HAP-1 (cell line): ENCODE measurements at places on chromosomes 1 and 21.

- DNase-seq: no peak
Measured at GRCh38 chr1:167082511-167083027, 7.6 kb downstream of the GPA33 start.

DNA sequence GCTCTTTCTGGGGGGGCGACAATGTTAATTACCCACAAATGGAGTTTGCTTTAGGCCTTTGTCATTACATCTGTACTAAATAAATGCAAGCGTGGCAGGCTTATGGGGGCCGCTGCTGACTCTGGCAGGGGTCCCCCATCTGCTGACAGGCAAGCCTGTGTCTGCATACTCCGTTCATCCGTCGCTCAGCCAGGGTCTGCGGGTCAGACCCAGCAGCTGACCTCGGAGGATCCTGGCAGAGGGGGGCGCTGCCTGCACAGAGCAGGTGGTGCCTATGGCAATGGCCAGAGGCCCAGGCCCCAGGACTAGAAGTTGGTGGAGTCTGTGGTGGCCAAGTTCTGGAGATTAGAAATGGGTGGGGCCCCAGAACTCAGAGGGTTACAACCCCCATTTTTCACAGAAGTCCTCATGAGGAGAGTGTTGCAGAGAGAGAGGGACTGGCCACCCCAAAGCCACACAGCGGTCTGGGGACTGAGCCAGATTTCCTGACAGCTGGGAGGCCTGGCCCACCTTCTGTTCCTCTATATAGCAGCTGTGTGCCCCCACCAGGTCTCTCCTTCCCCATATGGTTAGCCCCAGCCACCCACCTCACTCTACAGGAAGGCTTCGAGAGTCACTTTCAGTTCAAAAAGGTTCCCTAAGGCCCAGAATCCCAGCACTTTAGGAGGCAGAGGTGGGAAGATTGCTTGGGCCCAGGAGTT, 31.0 kb downstream of the TTC39A start:
- DNase-seq: no peak

- DNase-seq: peak; percentile 46
Measured at GRCh38 chr1:28437264-28437923, 67.9 kb downstream of the PHACTR4 start.

- peak; percentile 47 for DNase-seq
Measured at GRCh38 chr1:62131093-62131725, 63.4 kb upstream of the L1TD1 start.

- no peak for DNase-seq
Measured at GRCh38 chr1:145961425-145962156, 2.8 kb downstream of the ANKRD34A start.

GRCh38 chr1:14852291-14852690, 253.8 kb downstream of the KAZN start:
- DNase-seq: no peak

GRCh38 chr1:198892065-198892464, 253.2 kb downstream of the PTPRC start:
- no peak for DNase-seq

- no peak for DNase-seq
Measured at GRCh38 chr1:205541161-205541886, 36.9 kb downstream of the CDK18 start.

GRCh38 chr1:25028907-25029599, 99.0 kb upstream of the RUNX3 start:
- no peak for DNase-seq

DNA sequence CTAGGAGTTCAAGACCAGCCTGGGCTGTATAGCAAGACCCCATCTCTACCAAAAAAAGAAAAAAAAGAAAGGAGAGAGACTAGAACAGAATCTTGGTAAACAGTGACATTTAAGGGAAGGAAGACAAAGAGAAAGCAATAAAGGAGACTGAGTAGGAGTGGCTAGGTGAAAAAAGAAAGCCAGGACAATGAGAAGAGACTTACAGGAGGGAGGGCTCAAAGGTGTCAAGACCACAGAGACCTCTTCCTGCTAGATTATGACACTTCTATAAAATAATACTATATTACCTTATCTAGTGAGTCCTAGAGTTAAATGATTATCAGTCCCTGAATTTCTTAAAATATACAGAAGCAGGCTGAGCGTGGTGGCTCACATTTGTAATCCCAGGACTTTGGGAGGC, 10.1 kb upstream of the EPRS1 start:
- DNase-seq: no peak

DNA sequence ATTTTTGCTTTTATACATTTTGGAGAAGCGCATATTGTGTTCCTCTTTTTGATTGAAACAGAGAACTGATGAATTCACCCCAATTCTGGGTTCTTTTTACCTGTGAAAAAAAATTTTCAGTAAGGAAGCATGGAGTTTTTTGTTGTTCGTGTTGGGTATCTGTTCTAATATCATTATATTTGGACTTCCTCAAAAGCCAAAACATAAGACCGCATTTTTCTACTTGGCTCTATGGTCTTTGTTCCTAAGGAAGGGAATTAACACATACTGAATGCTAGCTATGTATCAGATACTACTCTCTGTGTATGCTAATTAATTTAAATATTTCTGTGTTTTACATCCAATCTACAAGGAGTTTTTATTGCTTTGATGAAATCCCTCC, 12.9 kb downstream of the EPB41 start:
- peak; percentile 20 for DNase-seq

DNA sequence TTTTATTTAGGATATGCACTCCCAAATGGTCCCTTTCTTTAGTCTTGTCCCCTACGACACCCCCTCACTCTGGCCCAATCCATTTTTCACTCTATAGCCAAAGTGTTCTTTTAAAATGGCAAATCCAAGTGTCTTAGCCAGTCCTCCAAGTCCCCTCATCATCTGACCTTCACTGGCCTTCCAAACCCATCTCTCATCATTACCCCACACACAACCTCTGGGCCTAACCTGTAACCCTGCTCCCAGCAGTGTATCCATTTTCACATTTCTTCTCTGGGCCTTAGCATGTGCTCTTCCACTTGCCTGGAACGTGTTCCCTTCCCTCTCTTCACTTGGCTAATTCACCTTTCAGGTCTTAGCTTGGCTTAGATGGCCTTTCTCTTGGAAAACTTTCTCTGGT, 6.5 kb upstream of the ARL8A start:
- DNase-seq: no peak

DNA sequence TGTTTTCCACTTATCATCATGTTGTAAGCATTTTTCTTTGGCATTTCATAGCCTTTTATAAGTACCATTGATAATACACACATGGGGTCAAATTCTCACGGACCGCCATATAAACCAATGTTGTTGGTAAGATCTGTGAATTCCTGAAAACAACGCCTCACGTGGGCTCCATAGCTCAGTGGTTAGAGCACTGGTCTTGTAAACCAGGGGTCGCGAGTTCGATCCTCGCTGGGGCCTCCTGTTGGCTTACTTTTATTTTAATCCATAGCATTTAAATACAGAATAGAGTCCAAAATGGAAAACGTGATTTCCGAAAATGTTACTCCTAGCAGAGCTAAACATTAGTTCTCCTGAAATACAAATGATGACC, 83.1 kb downstream of the HHIPL2 start:
- DNase-seq: peak; percentile 40

- no peak for DNase-seq
Measured at GRCh38 chr1:172476218-172476811, 32.4 kb upstream of the PIGC start.

GRCh38 chr1:156892190-156893047, 1.1 kb upstream of the PEAR1 start:
- peak; percentile 97 for DNase-seq

- peak; percentile 99 for DNase-seq
Measured at GRCh38 chr1:6962996-6963911, 178.0 kb downstream of the CAMTA1 start.

- no peak for DNase-seq
Measured at GRCh38 chr1:172138634-172139033, 281.9 kb upstream of the C1orf105 start.

DNA sequence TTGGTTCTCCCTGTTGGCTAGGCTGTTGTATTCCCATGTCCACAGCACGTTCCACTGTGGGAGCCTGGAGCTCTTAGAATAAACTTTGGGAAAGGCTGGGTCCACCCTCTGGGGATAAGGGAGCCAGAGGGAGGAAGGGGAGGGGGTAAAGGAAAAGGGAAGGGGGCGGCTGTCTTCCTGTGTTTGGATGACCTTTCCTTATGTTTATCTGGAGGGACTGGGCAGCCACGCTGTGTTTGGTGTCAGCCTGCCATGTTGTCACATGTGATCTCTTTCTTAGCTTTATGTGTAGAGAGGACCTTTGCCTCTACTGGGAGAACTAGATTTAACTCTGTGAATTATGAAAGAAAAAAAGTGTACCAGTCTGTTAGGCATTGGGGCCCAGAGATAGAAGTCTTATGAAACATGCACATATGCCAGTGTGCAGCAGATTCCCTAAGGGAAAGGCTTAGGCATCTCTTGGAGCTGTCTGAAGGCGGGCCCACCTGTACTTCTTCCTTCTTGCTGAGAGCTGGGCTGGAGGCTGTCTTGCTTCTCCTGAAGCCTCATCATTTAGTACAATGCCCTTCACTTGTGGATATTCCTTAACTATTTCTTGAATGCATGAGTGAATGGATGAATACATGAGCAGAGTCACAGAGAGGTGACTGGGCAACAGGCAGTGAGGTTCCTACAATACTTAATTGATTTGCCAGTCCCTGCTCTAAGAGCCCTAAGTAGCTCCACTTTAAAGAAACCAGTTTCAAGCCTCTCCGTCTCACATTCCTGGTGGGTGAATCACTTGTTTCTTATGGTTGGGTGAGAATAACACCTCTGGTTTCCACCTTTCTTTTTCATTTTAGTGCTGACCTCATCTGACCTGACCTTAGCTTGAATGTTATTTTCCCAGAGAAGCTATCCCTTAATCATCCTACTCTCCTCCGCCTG, 62.5 kb upstream of the ARHGAP29 start:
- DNase-seq: no peak

DNA sequence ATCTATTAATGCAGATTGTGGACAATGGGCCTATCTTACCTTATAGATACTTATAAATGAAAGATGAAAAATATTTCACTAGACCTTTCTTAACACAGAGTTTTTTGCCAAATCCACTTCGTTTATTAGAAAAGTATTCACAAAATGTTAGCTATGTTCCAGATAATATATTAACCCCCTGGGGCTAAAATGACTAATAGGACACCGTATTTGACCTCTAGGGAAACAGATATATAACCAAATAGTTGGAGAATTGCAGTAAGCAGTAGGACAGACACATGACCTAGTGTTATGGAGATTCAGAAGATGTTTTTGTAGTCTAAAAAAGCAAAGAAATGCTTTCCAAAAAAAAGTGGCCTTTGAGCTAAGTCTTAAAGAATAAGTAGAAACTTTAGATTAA, 106.9 kb downstream of the SEC16B start:
- DNase-seq: no peak

GRCh38 chr1:42845193-42845592, 1.2 kb upstream of the ZNF691 start:
- DNase-seq: no peak
